Stimulated activated CD8-positive, alpha-beta memory T cell treated with anti-CD3 and anti-CD28 coated beads, Interleukin-2, amount 100 ng/mL, for 48 hours (primary cell): ENCODE measurements at places on chromosomes 16 and 17.
A peak's percentile ranks its signal among the peaks of the same experiment; 100 is the strongest.

DNA sequence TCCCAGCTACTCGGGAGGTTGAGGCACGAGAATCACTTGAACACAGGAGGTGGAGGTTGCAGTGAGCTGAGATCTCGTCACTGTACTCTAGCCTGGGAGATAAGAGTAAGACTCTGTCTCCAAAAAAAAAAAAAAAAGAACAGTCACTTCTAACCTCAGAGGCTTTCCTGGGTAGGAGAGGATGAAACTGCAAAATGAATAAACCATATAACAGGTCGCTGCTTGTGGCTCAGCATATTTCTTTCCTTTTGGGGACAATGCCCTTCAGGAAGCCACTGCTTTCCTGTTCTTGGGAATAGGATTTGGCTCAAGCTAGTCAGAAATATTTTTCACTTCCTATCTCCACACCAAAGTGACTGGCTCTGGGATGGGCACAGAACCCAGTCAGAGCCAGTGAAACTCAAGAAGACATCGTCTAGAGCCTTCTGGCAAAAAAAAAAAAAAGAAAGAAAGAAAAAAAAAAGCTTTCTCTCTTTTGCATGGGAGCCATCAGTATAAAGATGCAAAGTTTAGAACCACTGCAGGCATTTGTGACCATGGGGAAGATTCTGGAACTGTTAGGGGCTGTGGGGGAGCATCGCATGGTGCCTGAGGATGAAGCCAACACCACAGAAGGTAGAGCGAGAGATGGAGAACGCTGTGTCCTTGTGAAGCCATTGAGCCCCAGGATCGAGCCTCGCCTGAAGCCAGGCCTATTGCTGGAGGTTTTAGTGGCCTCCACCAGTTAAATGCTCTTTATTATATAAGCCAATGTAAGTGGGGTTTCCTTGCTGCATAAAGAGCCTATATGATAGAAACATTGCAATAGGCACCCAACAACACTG is 71.8 kb upstream of the MRTFB start:
- no peak for DNase-seq

GRCh38 chr16:75389096-75389690 is 44.1 kb downstream of the CFDP1 start:
- DNase-seq: no peak

GRCh38 chr16:69219279-69219678 is 32.3 kb downstream of the SNTB2 start:
- DNase-seq: no peak

GRCh38 chr17:77287432-77288068 is 146.8 kb downstream of the SEC14L1 start:
- DNase-seq: no peak

DNA sequence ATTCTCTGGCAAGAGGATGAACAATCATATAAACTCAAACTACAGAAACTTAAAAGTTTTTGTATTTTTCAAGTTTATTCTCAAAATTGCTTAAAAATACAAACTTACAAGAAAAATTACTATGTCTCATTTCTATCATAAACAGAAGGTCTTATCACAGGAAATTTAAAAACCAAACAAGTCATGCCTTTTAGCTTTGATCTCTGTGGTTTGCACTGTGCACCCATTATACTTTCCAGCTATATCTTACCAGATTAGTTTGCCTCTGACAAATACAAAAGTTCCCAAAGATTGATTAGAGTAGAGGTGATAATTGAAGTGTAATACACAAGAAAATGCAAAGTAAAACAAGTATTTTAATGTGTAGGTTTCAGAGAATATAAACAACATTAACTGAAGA is 117.4 kb downstream of the MYO1D start:
- no peak for DNase-seq

DNA sequence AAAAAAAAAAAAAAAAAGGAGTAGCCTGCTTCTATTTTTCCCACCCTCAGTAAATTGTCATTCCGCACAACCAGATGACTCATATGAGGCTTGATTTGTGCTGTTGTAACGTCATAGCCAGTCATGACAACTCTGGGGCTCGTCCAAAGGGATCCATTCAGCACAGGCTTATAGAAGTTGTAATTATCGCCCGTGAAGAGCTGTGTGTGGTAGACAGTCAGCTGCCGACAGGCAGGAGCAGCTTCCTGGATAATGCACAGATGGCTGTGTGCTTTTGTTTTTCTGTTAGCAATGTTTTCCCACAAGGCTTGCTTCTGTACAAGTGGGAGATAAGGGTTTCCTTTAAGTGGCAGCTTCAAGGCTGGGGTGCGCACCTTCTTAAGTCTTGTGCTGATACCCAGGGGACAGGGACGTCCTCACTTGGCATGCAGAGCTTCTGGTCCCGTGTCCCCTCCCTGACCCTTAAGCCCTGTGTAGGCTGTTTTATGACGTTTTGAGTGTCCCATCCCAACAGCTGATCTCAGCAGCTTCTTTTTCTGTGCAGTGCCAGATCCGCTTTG is 26.0 kb downstream of the SNX29 start:
- no peak for DNase-seq

- no peak for DNase-seq
Observed at GRCh38 chr16:51148678-51149228, 2.3 kb downstream of the SALL1 start.

DNA sequence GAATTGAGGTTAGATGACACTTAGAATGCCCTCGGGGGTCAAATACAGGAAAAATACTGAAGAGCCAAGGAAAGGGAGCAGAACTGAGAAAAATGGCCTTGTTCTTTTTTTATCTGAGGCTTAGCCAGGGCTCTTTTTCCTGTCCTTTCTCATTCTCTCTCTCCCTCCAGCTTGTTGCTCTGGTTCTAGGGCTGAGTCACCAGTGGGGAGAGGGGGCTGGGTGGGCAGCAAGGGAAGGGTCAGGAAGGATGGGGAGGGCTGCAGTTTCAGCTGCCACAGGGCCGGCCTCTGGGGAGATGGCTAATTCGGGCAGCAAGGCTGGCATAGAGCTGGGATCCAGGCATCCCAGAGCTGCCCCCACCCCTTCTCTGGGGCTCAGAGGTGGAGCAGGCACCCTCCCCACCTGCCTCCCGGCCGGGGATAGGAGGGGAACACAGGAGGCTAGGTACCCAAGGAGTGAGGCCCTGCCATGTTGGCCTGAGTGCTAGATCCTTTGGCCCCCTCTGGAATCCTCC is 3.9 kb downstream of the ITGA3 start:
- no peak for DNase-seq

DNA sequence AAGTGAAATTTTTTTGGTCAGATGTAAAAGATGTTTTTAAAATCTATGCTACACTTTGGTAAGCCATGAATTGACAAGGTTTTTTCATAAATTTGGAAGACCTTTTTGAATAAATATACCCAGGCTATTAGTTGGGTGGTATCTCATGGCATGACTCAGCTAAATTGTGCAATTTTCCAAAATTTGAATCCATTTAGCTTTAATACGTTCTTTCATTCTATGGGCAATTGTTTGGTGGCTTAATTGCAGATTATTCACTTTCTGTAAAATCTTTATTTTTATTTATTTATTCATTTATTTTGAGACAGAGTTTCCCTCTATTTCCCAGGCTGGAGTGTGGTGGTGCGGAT is 82.8 kb upstream of the TNRC6A start:
- DNase-seq: no peak

DNA sequence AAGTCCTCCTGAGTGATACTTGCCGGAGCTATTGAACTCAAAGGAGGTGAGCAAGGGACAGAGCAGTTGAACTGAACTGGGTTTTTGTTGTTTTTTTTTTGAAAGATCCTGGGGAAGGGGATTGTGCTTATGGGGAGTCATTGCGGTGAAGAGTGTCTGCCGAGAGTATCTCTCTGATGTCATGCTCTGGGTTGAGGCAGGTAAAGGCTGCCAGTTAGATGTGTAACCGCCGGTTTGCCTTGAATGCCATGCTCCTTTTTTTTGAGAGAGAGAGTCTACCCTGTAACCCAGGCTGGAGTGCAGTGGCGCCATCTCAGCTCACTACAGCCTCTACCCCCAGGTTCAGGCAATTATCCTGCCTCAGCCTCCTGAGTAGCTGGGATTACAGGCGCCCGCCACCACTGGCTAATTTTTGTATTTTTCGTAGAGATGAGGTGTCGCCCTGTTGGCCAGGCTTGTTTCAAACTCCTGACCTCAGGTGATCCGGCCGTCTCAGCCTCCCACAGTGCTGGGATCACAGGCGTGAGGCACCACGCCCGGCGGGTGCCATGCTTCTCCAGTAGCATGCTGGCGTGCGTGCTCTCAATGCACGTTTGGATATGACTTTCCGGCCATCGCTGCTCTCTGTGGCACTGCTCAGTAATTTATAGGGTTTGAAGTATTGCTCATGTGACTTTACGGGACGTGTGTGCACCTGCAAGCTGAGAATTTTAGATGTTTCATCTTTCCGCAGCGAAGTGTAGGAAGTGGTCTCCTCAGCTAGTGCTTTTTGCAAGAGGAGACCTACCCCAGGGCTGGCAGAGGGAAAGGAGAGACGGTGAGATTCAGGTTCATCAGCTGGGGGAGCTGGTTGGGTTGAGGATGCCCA is 8.5 kb downstream of the ZC3H18 start:
- DNase-seq: no peak

DNA sequence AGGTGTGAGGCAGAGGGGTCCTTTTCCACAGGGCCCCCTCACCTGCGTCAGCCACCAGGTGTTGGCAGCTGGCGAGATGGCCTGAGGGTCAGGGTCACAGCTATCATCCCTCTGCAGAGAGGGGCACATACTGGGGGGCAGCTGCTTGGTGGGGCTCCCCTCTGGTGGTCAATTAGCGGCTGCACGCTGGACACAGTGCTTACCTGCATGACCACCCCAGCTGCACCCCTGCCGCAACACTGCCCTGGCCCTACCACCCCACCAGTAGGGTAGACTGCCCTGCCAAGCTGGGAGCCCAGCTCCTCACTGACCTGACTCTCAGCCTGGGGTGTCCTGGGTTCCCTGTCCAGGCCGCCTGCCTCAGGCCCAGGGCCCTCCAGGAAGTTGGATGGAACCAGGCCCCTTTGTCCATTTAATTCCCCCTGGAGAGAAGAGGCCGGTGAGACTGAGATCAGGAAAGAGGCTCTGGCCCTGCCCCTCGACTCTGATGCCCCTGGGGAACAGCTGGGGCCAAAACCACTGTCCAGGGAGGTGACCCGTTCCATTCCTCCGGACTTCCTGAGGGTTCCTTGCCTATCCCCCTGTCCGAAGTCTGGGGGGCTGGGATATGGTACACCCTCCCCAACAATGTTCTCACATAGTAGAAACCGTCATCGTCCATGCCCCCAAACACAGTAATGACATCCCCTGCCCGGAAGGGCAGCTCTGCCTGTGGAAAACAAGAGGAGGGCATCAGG is 23.7 kb downstream of the TSPOAP1 start:
- no peak for DNase-seq

- DNase-seq: no peak
Observed at GRCh38 chr17:40726919-40727318, 23.4 kb upstream of the KRT24 start.

DNA sequence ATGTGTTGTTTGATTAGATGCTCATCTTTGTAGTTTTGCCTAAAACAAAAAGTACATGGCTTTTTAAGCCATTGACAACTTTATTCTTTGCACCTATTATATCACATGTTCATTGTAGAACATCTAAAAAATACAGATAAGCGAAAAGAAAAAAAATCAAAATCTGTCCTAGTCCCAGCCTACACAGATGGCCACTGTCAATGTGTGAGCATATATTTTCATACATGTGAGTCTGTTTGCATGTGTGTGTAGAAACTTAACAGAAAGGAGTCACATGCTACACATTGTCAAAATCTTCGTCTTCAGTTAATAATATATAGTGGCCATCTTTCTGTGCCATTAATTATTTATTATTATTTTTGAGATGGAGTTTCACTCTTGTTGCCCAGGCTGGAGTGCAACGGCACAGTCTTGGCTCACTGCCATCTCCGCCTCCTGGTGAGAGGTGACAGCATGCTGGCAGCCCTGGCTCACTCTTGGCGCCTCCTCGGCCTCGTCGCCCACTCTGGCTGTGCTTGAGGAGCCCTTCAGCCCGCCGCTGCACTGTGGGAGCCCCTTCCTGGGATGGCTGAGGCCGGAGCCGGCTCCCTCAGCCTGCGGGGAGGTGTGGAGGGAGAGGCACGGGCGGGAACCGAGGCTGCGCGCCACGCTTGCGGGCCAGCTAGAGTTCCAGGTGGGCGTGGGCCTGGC is 68.5 kb upstream of the AMZ2 start:
- DNase-seq: no peak

DNA sequence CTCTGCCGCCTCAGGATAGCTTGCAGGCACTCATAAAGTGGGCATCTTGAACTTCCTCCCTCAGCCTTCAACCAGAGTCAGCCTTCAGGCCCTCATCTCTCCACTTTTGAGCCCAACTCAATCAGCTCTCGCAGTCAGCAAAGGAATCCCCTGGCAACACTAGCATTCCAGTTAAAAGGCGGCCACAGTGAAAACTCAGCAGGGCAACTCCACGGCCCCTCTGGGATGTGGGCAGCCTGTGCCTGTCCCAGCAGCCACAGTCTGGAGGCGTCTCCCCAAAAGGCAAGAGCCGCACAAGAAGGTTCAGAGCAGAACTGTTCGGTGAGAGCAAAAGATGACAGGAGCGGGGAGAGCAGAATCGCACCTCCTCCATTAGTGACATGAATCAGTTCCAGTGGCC is 9.0 kb downstream of the TMEM11 start:
- no peak for DNase-seq

GRCh38 chr16:85991856-85992255 is 92.9 kb downstream of the IRF8 start:
- DNase-seq: no peak

DNA sequence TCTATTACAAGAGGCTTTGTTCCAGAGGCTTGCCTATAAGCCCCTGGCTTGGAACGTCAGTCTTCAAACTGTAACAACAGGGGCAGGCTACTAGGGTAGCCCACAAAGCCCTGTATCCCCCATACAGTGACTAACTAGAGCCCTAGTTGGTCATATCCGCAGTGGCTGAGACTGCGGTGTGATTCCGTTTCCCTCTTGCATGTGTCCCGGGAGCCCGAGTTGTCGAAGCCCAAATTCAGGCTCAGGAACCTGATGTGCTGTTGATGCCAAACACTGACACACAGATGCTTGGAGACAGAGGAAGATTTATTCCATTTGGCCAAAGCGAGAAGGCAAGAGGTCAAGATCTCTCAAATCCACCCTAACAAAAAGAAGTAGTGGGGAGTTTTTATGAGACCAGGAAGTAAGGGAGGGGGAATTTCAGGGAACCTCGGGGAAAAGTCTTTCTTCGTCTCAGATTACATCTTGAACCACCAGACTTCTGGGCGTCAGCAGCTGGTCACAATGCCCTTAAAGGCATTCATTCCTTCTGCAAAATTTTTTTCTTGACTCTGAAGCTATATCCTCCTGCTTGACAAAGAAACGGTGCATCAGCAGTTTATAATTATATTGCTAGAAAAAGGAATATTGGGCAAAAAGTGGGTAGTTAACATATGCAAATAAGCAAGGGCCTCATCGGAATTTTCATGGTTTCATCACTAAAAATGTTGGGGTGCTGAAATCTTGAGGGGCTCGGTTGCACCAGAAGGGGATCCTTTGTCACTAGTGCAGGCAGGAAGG is 879 bp downstream of the SLFN5 start:
- peak; percentile 36 for DNase-seq

DNA sequence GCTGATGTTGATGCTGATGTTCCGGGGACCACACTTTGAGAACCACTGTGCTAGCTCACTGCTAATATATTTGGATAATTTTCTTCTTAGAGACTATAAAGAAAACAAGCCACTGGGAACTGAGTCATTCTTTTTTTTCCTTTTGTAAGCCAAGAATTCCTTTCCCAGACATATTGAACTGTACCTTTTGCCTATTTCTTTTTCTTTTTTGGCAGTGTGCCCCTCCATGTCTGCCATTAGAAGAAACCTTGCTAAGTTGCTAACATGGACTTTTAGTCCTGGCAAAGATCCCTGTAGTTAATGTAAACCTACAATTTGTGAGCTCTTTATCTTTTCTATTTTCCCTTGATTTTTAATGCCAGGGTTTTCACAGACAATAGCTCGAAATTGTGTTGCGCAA is 17.3 kb upstream of the ERCC4 start:
- DNase-seq: no peak

GRCh38 chr16:23837553-23838308 is 1.9 kb downstream of the PRKCB start:
- DNase-seq: no peak
